Lung microvascular endothelial cell (primary cell): ENCODE measurements at places on chromosomes 2 and 18.

- DNase-seq: no peak
These were observed 262.0 kb downstream of the CAMKMT start for GRCh38 chr2:44623622-44624351.

- no peak for DNase-seq
These were observed 206.0 kb downstream of the AGPS start for GRCh38 chr2:177598326-177599138.

DNA sequence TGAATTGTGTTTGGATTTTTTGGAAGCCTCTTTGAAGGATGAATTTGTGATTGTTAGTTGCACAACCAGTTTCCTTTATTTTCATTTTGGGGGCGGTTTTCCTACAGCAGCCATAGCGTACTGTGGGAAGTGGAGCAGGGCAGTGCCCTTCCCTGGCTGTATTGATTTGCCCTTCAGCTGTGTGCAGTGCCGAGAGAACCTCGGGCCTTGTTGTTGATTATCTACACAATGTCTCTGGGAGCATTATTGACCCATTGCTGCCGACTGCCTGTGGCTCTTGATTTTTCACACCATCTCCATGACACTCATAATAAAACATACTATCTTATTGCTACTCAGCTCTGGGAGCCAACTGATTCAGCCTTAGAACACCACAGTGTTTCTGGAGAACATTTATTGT, 162.2 kb upstream of the BOD1L2 start:
- DNase-seq: no peak

- DNase-seq: no peak
These were observed 57.4 kb downstream of the RHBDD1 start for GRCh38 chr2:226893216-226893615.

DNA sequence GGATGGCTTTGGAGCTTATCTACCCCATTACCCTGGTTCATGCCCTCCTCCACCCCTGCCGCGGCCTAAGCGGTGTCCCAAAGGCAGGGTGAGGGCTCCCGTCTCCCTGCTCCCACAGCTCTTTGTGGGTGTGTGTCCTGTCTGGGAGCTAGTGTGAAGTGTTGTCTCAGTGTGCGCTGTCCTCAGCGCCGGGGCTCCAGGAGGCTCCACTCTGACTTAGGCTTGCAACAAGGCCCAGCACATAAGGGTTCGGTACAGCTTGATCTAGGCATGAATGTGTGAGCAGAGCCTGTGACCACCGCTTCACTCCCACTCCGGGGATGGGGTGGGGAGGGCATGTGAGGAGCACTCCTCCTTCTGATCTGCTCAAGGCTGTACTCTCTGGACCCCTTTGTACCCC, 1.2 kb downstream of the MC2R start:
- DNase-seq: no peak

- no peak for DNase-seq
These were observed 9.9 kb upstream of the EPHA4 start for GRCh38 chr2:221581986-221582385.

DNA sequence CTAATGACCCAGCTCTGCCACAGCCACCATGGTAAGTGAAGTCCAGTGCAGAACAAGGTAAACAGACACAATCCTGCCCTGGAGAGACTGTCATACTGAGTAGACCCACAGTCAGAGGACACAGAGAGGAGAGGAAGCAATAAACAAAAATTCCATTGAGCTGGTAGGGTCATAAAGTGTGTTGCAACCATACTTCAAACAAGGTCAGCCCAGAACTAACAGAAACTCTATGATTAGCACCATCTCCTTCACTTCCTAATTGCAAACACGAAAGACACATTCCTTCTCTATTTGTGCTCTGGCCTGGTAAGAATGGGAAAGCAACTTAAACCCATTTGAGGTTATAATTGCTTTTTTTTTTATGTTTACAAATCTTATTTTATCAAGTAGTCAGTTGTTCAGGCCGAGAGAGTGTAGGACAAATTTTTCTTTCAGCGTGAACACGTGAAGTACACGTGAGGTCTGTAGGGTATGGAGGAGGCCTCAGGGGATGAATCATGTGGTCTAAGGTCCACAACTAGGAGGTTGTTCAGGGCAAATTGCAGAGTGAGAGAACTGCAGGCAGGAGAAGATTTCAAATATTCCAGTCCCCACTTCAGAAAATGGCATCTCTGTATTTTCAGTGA, 71.4 kb upstream of the GLS start:
- DNase-seq: no peak

DNA sequence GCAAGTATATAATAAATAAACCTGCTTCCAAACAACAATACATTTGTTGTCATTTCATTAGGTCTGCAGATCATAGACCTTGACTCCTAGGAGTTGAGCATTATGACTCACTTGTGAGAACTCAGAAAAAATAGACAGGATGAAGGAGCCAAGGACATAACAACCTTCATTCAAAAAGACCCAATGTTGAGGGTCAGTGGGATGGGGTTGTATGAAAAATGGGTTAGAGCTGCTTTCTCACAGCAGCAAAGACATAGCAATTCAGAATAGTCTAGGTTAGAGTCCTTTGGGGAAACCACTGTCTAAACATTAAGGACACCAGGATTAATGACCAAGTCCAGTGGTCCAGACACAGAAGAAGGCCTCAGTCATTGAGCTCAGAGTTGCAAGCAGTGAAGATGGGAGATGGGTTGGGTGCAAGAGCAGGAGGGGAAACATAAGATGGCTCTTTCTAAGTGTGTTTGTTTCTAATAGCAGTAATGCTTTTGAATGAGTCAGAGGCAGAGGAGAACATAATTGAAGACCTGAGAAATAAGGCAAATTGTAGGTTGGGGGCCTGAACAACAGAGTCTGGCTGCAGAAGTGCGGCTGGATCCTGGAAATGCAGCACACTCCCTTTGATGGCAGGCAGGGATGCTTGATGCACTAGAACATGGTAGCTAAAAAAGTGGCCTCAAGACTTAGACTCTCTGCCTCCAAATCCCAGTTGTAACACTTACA, 3.7 kb upstream of the SERPINB10 start:
- no peak for DNase-seq
